ENCODE measurements at places on chromosomes 5 and 9.

GRCh38 chr5:36156619-36157018 lies 4.7 kb downstream of the SKP2 start:
- no peak for DNase-seq

GRCh38 chr5:127938746-127939145 lies 144.8 kb upstream of the SLC12A2 start:
- no peak for DNase-seq

DNA sequence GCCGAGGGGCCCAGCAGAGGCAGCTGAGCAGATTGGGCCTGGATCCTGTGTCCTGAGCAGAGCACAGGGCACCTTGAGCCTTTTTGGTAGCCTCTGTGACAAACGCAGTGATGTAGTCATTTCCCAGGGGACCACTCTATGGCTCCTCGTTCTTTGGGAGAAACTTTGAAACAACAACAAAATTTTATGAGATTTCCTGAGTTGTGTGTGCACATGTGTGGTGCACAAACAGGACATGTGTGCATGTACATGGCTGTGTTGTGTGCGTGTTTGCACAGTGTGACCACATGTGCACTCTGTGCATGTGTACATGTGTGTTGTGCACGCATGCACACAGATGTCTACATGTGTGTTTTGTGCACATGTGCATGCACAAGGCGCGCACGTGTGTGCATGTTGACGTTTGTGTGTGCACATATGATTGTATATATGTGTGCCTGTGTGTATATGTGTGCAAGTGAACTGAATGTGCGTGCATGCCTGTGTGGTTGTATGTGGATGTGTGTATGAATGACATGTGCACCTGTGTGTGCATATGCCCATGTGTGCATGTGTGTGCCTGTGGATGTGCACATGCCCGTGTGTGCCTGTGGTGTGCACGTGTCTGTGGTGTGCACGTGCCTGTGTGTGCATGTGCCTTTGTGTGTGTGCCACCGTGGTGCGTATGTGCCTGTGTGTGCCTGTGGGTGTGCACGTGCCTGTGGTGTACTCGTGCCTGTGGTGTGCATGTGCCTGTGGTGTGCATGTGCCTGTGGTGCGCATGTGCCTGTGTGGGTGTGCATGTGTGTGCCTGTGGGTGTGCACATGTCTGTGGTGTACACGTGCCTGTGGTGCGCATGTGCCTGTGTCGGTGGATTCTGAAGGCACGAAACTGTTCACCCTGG lies 221.6 kb downstream of the CACNA1B start:
- no peak for DNase-seq

- DNase-seq = no peak
Observed at GRCh38 chr9:134365791-134366222, 39.6 kb downstream of the RXRA start.

GRCh38 chr5:19266791-19267190 lies 721.2 kb downstream of the CDH18 start:
- no peak for DNase-seq

DNA sequence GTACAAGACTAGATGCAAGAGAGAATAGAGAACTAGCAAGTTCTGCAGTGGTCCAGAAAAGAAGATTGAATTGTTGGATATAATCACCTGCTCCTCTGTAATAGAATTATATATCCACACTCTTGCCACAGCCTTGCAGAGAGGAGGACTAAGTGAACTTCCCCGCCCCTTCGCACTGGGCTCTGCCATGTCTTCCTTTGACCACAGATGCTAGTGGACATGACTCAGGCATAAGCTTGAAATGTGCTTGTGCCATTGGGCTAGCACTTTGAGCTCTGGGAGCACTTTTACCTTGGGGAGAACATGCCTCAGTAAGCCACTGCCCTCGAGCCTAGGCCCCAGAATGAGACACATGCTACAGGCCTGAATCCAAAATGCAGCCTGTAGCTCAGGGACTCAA lies 113.5 kb upstream of the RASA1 start:
- no peak for DNase-seq

DNA sequence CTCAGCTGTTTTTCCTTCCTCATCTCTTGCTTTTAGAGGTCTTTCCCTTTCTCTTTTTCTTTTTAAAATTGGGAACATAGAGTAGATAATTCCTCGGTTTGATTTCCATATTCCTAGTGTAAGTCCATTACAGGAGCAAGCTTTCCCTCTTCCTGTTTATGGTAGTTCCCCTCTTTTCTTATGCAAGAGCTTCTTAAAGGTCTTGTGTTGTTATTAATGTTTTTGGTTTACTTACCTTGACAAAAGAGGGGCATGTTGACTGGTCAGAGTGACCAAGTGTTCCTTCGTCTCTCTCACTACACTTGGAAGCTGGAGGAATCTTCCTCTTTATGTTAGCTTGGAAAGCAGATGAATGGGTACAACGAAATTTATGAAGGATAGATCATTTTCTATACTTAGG lies 8.3 kb downstream of the ATG10 start:
- DNase-seq = no peak

DNA sequence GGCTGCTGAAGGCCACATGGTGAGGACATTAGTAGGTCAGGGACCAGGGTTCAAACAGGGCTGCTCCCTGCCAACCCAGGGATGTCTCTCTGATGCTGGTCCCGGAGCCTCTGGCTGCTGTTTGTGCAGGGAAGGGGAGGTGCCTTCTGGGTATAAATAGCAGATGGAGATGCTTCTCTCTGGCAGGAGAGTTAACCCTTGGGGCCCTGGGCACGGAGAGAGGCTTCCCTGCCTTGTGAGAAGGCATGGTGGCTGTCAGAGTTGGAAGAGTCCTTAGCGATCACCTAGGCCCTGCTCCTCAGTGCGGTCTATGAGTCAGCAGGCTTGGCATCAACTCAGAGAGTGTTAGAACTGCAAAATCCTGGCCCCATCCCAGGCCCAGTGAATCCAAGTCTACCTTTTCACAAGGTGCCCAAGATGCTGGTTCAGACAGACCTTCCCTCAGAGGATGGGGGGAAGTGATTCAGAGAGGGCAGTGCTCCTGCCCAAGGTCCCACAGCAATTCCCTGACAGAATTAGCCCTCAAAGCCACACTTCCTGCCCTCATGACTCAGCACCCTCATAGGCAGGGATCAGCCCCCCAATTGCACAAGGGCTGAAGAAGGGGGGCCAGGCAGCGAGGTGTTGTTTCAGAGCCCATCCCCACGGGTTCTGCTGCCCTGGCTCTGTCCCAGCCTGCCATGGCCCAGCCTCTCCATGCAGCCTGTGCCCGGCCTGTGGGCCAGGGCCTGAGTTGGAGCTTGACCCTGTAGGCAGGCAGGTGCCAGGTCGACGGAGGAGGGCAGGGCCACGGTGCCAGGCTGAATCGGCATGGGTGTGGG lies 25.6 kb downstream of the CAMK2A start:
- DNase-seq = no peak

- no peak for DNase-seq
Observed at GRCh38 chr5:128671943-128672342, 133.9 kb upstream of the FBN2 start.

- DNase-seq = no peak
Observed at GRCh38 chr5:89106480-89106879, 223.5 kb upstream of the MEF2C start.

GRCh38 chr9:99680191-99680590 lies 141.5 kb upstream of the NR4A3 start:
- DNase-seq = no peak

Data from GM12878 (cell line).